ENCODE measurements at places on chromosomes 7 and 10.

- DNase-seq: no peak
These were observed 360.4 kb downstream of the CXCL12 start for GRCh38 chr10:44024356-44025116.

DNA sequence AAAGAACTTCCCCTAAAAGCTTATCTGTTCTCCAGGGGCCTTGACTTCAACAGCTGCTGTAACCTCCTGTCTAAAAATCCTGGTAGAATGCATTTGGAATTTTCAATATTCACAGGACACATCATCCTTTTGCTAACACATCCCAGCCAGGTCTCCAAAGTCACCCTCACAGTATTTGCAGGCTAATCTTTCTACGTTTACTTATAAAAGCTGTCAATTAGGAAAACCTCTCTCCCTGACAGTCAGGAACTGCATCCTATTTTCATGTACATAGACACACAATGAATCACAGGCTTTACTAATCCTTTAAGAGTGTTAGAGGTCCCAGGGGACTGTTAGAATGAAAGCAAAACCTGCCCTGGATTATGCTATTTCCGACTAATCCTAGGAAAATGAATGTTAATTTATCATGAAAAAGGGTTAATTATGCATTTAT lies 102.2 kb downstream of the GFRA1 start:
- DNase-seq: no peak

- DNase-seq: no peak
These were observed 174.2 kb upstream of the IMMP2L start for GRCh38 chr7:111736552-111736874.

DNA sequence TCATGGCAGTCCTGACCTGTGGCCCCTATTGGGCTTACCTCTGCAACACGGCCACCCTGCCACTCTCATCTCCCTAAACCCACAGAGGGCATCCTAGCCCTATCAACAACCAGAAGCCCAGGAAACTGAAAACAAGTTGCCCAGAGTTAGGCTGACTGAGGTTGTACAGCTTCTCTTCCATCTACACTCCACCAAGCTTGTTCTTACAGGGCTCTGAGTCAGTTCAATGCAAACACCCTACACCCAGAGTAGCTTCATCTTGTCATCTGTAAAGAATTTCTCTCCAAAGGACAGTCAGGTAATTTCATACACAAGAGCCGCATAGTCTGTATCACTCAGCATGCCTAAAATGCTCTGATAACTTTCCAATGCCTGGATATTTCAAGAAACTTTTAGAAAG lies 175.4 kb downstream of the ARID5B start:
- no peak for DNase-seq

GRCh38 chr7:91034459-91035368 lies 229.5 kb upstream of the FZD1 start:
- DNase-seq: peak; percentile 72

GRCh38 chr10:123582084-123582989 lies 83.8 kb upstream of the GPR26 start:
- DNase-seq: no peak

- no peak for DNase-seq
These were observed at the start of gene PRLHR for GRCh38 chr10:118595598-118596425. Gene PRLHR (minus strand): TSS chr10:118595648. CDS start chr10:118595244, 404 bp downstream.

GRCh38 chr10:48377751-48378530 lies 71.5 kb downstream of the MAPK8 start:
- no peak for DNase-seq

GRCh38 chr10:95414844-95415485 lies 124.2 kb upstream of the PDLIM1 start:
- no peak for DNase-seq

DNA sequence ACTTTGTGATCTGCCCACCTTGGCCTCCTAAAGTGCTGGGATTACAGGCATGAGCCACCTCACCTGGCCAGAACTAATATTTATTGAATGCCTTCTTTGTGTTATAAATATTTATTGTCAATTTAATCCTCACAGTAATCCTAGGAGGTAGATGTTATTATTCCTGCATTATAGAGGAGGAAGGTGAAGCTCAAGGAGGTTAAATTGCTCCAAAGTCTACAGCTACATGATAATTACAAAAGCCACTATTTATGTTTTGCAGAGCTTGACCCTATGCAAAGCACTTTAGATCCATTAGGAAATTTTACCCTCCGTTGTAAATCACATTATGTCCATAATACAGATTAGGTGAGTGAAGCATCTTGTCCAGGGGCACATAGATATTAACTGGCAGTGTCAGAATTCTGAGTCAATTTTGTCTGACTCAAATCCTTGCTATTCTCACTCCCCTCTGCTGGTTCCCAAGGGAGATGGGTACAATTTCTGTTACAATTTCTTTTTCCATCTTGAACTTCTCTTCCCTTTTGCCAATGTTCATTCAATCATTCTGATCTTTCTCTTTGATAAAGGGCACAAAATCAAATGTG lies 25.7 kb upstream of the CDK14 start:
- no peak for DNase-seq

GRCh38 chr7:28660132-28660531 lies 247.8 kb downstream of the CREB5 start:
- no peak for DNase-seq

- no peak for DNase-seq
These were observed 532.4 kb upstream of the ANKRD30A start for GRCh38 chr10:36592964-36593363.

GRCh38 chr7:45650404-45651394 lies 76.5 kb downstream of the ADCY1 start:
- no peak for DNase-seq

Measured in NCI-H2029 treated with DMSO at 0.1 percent for 48 hours (cell line).